Prostate gland (tissue), 2 donors: ENCODE measurements at places on chromosomes 13 and 19. TPM values are rescaled to one million over a fixed set of nuclear protein-coding genes. Genes with fewer than 3 reads are reported as not detected.

The ZNF284 gene
- 1.3 TPM for total RNA-seq

DNA sequence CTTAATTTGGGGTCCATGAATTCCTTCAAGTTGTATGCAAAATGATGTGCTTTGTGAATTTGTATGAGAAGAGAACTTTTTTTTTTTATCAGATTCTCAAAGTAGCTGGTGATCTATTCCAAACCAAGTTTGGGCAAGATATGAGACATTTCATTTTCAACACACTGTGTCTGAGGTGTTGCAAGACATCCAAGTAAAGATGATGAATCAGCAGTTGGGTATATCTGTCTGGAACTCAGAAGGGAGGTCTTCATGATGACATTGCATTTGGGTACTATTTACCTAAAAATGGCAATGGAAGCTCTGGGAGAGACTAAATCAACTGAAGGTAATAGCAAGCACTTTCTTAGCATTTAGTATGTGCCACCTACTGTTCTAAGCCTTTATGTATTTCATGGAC, 2.8 kb downstream of the FAM124A start:
- no peak for DNase-seq

DNA sequence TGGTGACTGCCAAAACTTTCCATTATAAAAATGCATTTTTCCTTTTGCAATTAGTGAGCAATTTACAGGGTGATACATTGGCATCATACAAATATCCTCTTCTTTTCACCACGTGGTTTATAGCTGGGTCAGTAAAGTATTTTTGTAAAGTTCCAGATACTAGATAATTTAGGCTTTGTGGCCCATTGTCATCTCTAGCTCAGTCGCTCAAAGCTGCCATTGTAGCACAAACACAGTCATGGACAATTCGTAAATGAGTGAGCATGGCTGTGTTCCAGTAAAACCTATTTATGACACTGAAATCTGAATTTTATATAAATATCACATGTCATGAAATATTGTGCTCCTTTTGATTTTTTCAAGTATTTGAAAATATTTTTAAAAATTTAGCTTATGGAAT, 162.9 kb downstream of the USP12 start:
- DNase-seq: no peak

The ADGRE3 gene
- total RNA-seq: 0.80 TPM

DNA sequence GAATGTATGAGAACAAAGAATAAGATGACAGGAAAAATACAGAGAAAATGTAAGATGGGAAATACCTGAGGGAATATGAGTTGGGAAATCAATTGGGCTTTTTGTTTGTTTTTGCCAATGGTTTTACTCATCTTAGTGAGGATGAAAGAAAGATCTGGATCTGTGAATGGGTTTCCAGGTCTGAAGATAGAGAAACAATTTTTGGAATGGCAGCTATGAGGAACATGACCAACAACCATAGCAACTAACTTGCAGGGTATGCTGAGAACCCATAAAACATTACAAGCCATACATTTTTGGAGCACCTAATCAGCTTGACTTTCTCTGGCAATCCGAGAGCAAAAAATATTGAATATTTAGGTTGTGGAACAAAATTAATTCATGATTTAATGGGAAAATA, 290.0 kb downstream of the KCTD12 start:
- DNase-seq: no peak

- DNase-seq: no peak
Observed at GRCh38 chr19:38691938-38692457, 44.5 kb downstream of the ACTN4 start.
